ENCODE measurements at places on chromosomes 12 and 14.

DNA sequence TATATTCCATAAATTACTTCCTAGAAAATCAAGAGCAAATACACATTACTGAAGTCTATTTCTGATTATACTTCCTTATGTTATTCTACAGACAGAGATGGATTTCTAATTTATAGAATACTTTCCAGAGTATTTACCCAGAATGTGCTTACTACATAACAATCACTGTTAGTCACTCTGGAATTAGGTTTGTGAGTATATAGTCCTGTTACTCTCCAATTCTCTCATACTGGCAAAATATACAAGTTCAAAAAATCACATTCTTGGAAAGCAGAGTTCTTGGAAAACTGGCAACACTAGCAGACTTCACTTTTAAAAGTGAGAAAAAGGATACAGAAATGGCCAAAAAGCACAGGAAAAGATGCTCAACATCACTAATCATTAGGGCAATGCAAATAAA, 7.3 kb downstream of the PPP2R5E start:
- no peak for DNase-seq

- no peak for DNase-seq
Measured at GRCh38 chr12:125201090-125201489, 135.9 kb downstream of the AACS start.

DNA sequence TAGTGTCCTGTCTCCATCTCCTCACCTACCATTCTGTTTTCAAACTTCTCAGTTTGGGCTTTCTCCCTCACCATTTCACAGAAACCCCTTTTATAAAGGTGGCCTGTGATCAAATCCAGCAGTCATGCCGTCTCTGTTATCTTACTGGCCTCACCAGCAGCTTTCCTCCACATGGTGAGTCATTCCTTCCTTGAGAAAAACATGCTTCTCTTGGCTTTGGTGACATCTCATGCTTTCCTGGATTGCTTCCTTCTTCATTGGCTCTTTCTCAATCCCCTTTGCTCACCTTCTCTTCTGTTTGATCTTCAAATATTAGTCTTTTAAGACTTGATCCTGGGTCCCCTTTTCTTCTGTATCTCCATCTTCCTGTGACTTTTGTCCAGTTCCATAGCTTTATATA, 164.9 kb downstream of the ANO4 start:
- DNase-seq, result no peak

DNA sequence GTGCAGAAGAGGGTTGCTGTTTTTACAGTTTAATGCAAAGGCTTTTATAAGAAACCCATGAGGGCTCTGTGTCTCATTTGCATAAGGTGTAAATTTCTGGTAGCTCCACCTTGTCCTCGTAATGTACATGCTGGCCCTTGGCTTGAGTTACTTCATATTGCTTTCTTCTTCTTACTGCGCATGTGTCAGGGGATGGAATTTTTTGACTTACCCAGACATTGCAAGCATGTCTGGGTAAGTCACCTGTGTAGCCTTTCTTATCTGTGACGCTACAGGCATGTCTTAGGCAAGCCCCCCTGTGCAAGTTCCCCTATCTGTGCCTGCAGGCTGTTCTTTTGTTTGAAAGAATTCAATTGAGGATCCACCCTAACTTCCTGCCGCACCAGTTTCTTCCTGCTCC, 274.2 kb downstream of the ETNK1 start:
- DNase-seq, result no peak

- DNase-seq, result no peak
Measured at GRCh38 chr12:8904665-8905064, 9.6 kb upstream of the PHC1 start.

DNA sequence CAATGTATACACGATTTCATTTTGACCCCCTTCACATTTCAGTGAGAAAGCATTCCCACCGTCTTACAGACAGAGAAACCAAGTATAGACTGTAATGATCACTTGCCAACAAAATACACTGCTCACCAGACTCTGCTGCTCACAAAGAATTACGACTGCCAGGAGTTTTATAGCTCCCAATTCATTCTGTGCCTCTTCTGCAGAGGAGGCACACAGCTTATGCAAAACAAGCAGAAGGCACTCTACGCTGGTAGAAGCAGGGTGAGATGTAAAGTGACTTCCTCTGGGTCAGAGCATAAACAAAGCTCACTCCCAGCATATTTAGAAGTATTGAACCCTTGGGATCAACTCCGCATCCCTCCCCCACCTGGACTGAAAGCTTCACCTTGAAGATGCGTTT, 14.6 kb downstream of the SPTB start:
- no peak for DNase-seq

- DNase-seq, result no peak
Measured at GRCh38 chr12:130873825-130874224, 2.0 kb downstream of the RAN start.

DNA sequence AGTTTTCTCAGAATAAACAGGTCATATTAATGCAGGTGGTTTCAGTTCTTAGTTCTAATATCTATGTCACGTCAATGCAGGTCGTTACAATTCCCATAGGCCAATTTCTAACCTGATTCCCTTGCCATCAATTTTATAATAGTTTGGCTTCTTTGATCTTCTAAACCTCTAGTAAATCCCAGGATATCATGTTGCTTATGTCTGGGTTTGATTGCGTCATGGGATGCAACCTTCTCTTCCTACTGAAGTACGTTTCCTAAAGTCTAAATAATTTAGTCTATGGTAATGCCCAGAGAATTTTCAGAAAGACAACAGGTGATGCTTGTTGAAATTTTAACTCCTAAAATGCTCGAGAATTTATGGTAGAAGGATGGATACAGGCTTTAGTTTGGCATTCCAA, 19.2 kb downstream of the TAS2R7 start:
- DNase-seq, result no peak

GRCh38 chr12:132021031-132021871, 71.5 kb downstream of the EP400 start:
- no peak for DNase-seq

- no peak for DNase-seq
Measured at GRCh38 chr14:31954991-31955390, 122.1 kb upstream of the ARHGAP5 start.

DNA sequence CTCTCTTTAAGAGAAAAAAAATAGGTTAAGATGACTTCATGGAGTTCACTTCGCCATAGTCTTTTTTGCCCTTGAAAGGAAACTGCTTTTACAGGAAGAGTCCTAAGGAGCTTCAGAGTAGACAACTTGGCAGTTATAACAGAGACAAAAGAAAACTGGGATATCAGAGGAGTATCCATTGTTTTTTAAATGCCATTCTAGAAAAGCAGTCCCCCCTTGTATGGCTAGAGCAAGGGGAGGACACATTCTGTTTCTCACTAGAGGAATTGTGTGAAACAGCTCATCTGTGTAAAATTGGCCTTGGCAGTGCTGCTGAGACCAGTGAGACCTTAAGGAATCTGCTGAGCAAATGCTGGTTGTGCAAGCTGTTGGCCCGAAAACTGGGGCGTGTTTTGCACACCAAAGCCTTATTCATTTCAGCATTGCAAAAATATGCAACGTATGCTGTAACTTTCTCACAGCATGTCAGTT, 128.0 kb downstream of the GPR135 start:
- no peak for DNase-seq

DNA sequence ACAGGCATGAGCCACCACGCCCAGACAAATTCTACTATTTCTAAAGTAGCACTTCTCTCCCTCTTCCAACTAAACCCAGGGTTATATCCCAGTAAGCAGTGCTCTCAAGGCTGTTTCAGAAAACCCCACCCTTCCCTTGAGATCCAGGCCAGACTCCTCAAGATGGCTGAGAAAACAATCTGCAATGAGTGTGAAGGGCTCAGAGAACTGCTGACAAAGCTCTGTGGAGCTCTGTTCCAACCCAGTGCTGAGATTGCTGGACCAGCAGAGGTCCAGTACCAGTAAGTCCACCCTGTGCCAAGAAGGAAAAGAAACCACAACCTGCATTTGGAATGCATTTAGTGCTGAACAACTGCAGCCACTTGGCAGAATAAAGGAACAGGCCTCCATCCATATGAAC, 3.7 kb upstream of the IFFO1 start:
- no peak for DNase-seq

GRCh38 chr12:52087961-52088820, 8.7 kb downstream of the SMIM41 start:
- no peak for DNase-seq

DNA sequence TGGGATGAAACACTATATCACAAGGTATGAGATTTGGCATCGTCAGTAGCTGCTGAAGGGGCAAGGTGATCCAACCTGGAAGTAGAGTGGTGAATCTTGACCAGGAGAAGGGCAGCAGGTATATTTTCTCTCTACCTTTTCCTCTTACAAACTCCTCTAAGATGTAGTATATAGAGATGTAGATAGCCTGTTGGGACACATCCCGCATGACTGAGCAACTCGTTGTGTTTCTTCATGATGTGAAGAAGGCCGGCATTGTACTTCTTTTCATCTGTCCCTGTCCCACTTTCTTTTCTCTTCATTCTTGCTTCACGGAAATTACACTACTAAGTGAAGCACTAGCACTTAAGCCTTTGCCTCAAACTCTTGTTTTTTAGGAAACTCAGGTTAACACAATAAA, 7.3 kb upstream of the CFAP54 start:
- no peak for DNase-seq

- DNase-seq, result no peak
Measured at GRCh38 chr12:85725991-85726390, 110.2 kb downstream of the RASSF9 start.

DNA sequence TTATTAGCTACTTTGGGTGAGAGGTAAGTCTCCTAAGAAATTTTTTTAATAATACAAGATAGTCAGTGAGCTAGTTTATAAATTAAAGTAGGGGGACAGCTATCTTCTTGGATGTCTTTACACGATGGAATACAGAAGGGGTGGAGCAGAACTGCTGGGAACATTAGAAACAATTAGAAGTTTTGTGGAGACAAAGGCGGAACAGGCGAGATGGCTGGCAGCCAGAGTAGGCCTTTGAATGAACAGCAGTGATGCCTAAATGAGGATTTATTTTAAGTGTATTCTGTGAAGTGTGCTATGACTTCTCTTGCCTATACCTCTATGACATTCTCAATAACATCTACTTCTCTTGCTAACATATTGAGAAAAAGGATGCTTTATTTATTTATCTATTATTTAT, 1345.3 kb upstream of the SEL1L start:
- no peak for DNase-seq

GRCh38 chr14:38065106-38065762, 142.5 kb upstream of the SSTR1 start:
- DNase-seq, result no peak

DNA sequence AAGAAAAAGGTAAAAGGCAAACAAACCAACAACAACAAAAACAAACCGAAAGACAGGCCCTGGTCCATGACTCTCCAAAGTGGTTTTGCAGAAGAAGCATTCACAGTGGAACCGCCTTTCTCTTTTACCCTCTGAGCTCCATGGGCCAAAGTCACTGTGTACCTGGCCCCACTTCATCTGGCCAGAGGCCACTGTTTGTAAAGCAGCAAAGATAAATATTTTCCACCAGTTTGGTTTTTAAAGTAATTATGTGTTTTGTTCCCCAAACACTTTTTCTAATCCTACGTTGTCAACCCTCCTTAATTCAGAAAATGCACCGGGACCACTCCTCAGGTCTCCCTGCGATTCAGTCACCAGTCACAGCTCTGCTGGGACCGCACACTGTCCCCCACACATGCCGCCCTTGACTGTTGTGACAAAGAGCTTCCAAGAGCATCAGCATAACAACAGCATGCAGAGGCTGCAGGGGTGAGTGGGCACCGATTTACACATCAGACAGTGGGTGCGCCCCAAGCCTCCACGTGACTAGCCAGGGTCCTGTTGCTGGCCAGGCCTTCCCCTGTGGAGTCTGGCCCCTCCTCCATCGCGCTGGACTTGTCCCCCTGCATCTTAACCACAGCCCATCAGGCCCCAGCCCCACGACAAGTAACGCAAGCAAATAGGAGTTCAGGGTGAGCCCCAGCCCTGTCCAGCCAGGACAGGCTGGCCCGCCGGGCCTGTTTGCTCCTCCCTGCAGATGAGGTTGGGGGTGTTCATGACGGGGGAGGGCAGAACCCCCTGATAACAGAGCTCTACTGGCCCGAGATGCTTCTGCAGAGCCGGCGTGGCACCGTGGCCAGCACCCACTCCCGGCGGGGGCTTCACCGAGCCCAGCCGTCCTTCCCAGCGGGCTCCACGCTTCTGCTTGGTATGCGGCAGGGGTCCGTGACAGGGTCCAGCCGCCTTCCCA, 65.2 kb upstream of the DIO3 start:
- no peak for DNase-seq

- no peak for DNase-seq
Measured at GRCh38 chr12:6554168-6555017, 1.4 kb downstream of the IFFO1 start.

DNA sequence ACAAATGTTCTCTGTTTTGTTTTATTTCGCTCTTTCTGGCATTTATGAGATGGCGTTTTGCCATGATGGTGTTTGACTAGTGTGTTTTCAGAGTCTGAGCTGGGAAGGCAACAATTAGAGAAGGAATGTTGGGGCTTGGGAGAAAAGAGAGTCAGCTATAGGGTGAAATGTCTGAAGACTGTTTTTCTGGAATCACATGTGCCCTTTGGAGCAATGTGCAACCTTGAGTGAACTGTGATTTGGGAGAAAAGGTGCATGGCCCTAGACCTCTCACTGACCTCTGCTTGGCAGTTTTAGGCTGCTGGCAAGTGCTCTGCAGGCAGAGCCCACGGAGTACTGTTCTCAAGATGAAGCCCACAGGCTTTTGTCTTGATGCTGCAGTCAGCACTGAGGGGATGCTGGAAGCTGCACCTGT, 379.9 kb upstream of the PDE3A start:
- no peak for DNase-seq

DNA sequence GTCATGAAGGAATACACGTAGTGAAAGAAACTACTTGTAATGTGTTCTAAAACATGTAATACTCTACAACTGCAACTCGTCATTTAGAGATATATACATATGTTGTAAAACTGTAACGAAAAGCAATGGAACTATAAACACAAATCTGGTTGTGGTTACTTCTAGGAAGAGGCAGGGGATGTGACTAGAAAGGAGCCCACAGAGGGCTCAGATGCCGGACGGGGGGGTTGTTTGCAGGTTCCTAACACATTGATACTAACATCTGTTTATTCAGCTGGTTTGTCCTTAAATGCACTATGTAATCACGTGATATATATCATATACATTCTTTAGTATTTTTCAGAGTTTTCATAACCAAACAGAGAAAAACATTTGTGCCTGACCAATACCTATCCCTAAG, 16.1 kb upstream of the ANHX start:
- no peak for DNase-seq

- DNase-seq, result no peak
Measured at GRCh38 chr12:60501124-60501729, 905.4 kb downstream of the SLC16A7 start.

Measured in right renal pelvis (tissue), 4 donors.